RPMI7951 (cell line): ENCODE measurements at places on chromosomes 7 and 10.
A peak's percentile ranks its signal among the peaks of the same experiment; 100 is the strongest.

- DNase-seq = no peak
These were observed 19.9 kb upstream of the FAM180A start for GRCh38 chr7:135768467-135768866.

GRCh38 chr10:13827076-13827797 is 240.5 kb downstream of the PRPF18 start:
- no peak for DNase-seq

GRCh38 chr10:128528167-128528566 is 401.9 kb upstream of the MKI67 start:
- DNase-seq = no peak

GRCh38 chr10:14748441-14748840 is 26.3 kb downstream of the FAM107B start:
- DNase-seq = no peak

DNA sequence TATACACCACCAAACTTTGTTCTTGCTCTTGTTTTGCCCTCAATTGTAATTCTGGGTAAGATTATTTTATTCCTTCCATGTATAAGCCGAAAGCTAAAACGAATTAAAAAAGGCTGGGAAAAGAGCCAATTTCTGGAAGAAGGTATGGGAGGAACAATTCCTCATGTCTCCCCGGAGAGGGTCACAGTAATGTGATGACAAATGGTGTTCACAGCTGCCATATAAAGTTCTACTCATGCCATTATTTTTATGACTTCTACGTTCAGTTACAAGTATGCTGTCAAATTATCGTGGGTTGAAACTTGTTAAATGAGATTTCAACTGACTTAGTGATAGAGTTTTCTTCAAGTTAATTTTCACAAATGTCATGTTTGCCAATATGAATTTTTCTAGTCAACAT is 12.5 kb upstream of the CFAP69 start:
- no peak for DNase-seq

DNA sequence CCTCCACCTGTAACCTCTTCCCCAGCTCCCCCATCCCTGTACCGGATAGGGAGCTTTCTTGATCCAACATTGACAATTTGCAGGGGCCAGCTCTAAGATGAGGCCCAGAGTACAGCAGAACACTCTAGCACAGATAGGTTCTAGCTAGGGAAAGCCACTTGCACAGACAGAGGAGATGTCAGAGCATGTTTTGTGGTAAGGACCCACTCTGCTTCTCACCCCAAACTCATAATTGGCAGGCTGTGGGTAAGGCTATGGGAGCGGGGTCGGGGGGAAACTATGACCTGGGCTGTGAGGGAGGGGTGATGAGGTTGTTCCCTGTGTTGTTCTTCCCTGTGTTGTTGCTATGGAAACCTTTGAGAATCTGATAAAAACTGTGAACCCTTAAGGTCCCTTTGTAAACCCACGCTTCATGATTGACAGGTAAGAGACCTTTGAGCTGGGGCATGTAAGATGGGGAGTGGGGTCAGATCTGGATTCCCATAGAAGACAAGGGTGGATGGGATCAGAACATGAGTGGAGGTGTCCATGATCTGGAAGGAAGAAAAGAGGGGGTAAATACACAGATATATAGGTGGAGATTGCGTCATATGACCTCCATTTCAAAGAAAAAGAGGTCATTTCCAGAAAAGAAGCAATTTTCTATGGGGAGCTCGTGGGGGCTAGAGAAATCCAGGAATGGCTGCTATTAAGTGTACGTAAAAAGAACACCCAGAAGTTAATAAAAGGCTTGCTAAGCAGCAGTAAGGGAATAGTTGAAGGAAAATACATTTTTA is 4.0 kb downstream of the CALD1 start:
- peak; percentile 15 for DNase-seq

- DNase-seq = no peak
These were observed 124.4 kb downstream of the PIP4K2A start for GRCh38 chr10:22589851-22590514.

DNA sequence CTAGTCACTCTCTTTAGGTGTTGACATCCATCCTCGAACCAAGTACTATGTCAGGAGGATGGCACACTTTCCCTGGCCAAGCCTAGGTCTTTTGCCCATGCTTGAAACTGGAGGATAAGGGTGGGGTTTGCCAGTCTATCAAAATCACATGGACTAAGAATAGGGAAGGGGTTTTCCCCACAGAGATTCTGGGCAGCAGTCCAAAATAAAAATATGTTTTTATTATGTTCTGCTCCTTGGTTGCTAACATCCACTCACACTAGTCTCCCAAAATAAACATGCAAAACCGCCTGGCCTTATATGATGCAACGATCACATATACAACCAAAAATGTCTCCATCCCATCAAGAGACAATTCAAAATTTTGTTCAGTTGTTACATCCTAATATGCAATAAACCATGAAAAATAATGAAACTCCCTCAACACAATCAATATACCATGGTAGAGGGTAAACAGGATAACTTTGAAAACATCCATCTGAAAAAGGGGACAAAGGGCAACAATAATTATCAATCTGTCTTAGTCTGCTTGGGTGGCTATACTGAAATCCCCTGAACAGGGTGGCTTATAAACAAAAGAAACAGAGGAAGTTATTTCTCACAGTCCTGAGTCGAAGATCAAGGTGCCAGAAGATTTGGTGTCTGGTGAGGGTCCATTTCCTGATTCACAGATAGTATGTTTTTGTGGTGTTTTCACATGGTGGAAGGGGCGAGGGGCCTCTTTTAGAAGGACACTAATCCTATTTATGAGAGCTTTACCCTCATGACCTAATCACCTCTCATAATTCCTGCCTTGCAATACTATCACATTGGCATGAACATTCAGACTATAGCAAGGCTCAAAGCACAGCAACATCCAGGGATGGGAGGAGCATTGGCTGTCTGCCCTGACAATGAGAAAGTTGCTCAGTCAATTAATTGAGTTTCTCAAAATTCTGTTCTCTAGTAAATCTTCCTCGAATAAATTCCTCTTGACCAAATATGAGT is 159.3 kb downstream of the ETV1 start:
- peak; percentile 73 for DNase-seq

GRCh38 chr10:36489611-36490228 is 635.7 kb upstream of the ANKRD30A start:
- DNase-seq = peak; percentile 94

GRCh38 chr10:1643908-1644179 is 93.5 kb downstream of the ADARB2 start:
- DNase-seq = no peak

GRCh38 chr10:94370501-94370900 is 7.8 kb upstream of the NOC3L start:
- no peak for DNase-seq

DNA sequence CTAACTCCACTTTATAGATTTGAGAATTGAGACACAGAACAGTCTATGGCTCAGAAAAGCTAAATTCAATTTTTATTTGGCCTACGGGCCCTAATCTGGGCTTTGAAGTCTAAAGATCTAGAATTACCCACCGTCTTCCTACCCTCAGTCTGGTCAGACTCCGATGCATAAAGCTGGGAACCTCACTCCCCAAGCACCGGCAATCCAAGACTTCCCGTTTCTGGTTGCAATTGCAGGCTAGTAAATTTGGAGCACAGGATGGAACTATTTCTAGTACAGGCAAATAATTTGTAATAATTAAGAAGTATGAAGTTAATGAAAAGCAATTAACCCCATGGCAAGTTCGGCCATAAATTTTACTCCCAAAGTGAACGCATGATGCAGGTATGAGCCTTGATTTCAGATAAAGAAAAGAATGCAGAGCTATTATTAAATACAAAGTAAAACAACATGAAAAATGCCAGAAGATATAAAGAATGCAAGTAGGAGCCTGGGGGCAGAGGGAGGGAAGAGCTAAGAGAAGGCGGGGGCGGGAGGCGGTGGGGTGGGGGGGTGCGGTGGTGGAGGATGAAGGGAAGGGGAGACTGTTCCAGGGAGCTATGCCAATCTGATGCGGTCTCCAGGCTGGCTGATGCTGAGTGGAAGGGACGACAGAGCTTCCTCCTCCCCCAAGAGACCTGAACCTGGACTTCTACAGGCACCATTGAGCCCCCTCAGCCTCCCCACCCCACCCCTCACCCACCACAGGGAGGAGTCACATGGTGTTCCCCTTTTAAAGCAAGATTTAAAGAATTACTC is 45.1 kb downstream of the BPGM start:
- peak; percentile 91 for DNase-seq

DNA sequence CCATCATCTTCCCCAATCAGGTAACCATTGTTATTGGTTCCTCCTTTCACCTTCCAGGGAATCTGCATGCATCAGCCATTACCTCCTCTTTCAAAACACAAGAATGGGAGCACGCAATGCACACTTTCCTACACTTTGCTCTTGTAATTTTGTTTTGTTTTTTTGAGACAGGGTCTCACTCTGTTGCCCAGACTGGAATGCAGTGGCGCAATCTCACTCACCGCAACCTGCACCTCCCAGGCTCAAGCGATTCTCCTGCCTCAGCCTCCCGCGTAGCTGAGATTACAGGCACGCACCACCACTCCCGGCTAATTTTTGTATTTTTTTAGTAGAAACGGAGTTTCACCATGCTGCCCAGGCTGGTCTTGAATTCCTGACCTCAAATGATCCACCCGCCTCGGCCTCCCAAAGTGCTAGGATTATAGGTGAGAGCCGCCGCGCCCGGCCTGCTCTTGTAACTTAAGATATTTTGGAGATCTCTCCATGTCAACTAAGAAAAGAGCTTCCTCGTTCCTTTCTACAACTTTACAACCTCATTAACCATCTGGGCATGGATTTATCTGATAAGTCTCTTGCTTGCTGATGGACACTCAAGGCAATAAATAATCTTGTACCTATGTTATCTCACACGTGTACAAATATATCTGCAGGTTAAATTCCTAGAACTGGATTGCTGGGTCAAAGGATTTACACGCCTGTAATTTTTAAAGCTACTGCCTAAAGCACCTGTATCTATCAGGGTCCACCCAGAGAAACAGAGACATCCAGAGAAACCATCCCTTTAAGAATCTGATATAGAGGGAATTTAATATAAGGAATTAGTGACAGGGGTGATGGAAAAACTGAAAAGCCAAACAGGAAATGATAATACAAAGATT is 4.2 kb downstream of the CYTH3 start:
- no peak for DNase-seq

- DNase-seq = no peak
These were observed 22.4 kb upstream of the GDF10 start for GRCh38 chr10:47277352-47278151.

GRCh38 chr7:47992446-47992845 is 13.0 kb upstream of the HUS1 start:
- DNase-seq = peak; percentile 29

DNA sequence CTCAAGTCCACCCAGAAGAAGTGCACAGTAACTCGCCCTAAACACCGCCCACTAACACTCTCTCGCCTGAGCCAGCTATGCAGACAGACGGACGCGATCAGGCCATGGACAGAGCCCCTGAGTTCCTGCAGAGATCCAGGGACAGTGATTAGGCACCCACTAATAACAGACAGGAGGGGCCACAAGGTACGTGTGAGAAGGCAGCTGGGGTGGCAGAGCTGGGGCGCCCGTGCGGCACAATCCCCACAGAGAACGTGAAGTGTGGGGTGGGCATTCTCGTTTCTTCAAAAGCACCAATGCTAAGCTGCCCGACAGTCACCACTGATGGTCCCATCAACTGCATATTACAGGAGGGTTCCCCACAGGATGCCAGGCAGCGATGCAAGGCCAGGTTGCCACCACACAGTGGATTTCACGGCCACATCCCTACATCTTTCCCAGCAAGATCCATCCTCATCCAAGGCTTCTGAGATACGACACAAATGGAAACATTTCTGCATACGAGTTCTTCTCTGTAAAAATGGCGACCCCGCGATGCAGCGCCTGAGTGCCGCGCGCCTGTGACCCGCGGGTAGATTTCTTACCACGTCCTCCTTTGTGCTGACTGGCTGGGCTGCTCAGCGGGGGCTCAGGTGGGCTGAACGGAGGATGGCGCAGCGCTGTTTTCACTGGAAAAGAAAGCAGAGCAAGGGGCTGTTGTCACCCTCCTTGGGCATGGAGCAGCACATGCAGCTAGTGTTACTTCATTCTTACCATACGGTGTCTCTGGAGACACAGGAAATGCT is 237.5 kb downstream of the TNS3 start:
- DNase-seq = no peak

DNA sequence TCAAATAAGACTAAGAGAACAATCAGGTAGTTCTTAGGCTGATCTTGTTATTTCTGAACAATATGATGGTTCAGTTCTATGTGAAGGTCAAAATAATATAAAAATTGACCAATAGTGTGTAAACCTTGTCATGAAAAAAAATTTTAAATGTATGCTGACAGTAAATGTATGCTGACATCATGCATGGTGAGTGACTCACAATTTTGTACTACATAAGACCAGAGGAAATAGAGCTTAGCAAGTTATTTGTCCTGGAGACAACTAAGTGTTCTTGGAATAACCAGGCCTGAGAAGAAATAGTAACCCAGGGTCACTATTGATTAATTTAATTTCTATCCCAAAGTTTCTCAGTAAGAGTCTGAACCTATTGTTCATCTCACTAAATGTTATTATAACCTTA is 182.2 kb upstream of the PCDH15 start:
- no peak for DNase-seq

DNA sequence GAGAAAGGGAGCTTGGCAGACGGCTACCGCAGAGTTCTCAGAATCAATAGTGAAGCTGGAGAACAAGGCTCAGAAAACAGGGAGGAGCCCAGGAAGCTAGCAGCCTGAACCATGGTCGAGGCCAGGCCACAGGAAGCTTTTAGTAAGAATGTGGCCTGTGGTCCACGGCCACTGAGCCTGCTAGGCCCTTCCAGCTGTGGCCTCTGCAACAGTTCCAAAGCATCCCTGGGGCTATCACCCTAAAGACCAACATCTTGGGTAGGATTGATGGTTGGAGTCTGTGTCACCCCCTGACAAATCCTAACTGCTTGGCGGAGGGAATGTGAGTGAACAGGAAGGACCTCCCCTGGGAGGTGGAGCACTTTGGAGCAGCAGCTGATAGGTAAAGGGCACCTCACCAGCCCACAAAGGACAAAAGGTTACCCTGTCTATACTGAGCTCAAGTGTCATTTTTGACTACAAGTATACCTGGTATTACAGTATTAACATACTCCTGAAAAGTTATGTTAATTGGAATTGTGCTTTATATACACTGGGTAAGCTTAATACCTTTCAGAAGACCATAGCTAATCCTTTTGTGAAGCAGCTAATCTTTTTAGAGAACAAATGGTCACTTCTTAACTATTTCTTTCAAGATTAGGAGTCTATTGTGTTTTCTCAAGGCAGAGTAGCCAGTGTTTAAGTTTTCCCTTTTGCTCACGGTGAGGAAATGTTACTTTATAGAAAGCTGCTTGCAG is 18.7 kb downstream of the PTPRE start:
- no peak for DNase-seq
